HuH-7.5 (cell line): ENCODE measurements at places on chromosomes 2 and 18.
A peak's percentile ranks its signal among the peaks of the same experiment; 100 is the strongest.

GRCh38 chr2:171590116-171590515, 67.8 kb downstream of the CYBRD1 start:
- no peak for DNase-seq

GRCh38 chr18:73881396-73881917, 266.2 kb downstream of the FBXO15 start:
- DNase-seq = no peak

DNA sequence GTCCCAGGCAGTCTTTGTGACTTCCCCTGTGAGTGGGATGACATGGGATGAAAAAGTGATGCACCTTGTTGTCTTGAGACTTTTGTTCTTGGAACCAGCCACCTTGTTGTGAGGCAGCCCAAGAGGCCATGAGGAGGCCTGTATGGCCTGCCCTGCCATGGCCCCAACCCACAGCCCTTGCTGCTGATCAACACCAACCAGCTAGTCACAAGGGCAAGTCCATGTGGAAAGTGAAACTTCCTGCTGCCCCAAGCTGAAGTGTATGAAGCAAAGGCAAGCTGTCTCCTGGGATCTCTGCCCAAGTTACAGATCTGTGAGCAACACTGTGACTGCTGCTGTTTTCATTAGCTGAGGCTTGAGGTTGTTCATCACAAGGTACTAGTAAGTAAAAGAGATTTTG, 21.6 kb downstream of the TMEM18 start:
- DNase-seq = no peak

DNA sequence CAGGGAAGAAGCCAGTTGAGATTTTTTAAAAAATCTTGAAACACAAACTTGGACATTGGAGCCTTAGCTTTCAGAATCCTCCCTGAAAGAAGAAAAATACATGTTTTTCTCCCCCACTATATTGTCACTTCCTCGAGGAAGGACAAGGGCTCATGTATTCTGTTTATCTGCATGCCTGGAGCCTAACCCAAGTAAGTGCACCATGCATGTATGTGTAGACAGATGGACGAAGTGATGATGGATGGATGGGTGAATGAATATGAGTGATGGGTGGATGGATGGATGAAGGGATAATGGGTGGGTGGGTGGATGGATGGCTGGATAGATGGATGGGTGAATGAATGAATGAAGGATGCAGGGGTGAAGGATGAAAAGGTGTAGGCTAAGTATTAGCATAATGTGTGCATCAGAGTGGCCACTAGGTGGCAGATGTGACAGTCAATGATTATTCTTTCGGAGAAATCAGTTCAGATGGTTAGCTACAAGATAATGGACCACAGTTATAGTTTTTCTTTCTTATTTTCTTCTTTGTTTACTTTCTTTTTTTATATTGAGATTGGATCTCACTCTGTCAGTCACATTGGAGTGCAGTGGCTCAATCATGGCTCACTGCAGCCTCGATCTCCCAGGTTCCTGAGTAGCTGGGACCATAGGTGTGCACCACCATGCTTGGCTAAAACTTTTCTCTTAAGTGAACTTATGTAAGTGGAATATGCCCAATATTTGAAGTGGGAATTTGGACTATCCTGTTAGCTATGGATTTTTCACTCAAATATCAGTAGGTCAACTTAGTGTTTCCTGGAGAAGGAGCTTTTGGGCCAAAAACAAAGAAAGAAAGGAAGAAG, 18.5 kb upstream of the CCDC93 start:
- DNase-seq = peak; percentile 27

DNA sequence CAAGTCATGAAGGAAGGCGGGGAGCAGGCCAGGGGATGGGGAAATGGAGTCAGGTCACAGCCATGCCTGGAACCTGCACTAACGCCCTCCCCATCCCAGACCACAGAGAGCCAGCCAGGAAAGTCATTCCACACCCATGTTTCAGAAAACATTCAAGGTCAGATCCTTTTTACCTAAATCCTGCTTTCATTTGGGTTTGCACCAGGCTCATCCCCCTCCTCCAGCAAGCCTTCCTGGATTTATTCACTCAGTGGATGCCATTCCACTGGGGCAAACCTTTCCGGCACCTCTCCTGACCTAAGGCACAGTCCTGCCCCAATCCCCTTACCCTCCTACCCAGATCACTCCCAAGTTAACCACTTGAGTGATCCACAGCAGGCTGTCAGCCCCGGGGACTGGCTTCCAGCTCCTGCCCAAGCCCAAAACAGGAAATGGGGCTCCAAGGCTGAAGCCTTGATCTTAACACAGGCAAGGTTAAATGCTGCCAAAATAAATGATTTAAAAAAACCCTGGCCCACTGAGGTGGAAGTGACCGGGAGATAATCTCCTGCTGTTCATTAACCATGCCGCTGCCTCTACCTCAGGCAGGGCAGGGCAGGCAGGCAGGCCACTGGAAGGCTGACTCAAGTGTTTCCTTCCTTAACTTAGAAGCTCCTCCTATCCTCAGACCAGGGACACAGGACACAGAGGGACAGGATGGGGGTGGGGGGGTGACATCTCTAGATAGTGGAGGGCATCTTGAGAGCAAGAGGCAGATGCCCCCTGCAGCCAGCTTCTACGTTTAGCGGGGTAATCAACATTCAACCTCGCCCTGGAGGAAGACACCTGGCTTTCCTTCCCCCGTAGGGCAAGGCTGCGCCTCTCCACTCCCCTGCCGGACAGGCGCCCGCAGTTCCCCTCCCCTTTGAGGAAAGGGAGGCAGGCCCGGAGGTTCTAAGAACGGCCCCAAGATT, 1.4 kb downstream of the RAB11FIP5 start:
- no peak for DNase-seq

DNA sequence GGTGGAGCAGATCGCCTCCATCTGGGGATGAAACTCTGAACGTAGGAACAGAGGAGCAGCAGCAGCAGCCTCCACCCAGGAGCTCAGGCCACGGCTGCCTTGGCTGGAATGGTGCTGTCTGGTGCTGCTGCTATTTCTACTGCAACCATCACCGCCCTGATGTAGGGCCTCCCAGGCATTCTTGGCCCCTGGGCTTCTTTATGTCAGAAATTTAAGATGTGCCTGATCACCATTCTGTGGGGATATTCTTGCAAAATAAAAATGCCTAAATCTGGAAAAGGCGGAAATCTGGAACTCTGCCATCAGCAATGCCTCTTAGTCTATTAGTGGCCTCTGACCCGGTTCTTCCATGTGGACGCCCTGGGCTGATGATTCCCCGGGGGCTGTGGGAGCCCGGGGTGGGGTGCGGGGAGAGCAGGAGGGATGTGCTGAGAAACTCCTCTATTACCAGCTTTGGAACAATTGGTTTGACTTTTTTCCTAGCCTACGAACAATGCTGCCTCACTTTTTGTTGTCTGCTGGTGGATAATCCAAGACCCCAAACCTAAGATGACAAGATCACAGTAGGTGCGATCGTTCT, 47.2 kb downstream of the FAM124B start:
- no peak for DNase-seq

GRCh38 chr2:3243804-3244203, 133.8 kb downstream of the EIPR1 start:
- DNase-seq = no peak

GRCh38 chr18:55236150-55236931, 277.1 kb upstream of the CCDC68 start:
- DNase-seq = no peak

DNA sequence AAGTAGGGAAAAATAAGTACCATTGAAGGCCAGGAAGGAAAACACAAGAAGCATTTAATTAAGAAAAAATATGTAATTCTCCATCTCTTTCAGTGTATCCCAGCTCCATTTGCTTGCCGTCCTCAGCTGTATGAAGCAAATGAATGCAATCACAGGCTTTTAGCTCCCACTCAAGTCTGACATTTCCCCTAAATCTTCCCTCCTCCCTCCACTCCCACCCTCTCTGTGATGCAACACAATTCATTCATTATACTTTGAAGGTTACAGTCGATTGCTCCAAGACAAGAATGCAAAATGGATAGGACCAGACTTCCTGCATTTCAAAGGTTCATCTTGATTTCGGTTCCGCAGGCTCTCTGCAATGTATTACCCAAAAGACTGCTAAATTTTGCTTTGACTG, 172.7 kb upstream of the SERPINE2 start:
- no peak for DNase-seq

GRCh38 chr2:164706522-164706921, 85.2 kb upstream of the GRB14 start:
- no peak for DNase-seq

DNA sequence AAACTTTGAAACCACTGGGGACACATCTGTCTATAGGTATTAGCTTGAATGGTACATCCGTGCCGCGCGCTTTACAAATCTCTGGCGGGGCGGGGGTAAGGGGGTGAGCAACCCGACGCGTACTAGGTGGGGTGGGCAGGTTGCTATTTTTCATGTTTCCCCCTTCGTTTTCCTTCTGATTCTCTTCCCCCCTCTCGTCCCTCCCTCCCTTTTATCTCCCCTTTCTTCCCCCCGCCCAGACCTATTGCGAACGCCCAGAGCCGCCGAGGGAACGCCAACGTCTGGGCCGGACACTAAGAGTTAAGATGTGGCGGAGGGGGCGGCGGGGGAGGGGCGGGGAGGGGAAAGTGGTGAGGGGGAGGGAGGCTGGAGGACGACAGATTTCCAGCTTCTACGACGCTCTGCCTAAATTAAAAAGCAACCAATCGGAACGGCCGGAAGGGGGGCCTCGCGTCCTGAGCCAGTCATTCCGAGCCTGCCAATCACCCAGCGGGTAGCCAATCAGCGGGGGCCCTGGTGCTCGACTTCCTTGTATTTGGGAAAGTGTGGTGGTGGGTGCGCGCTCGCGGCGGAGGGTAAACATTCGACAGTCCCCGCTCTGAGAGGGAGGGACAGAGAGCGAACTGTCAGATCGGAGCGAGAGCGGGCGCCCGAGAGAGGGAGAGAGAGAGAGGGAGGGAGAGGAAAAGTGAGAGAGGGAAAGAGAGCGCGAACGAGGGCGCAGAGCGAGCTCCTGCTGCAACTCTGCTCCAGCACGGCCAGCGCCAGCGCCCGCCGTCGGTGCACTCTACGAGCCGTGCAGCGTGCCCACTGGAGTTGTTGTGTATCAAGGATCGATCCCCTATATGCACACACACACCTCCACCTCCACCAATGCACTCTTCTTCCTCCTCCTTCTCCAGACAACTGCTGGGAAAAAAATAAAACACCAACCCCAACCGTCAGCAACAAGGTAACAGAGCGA, at the start of gene POU3F3:
Gene POU3F3, plus strand, starts transcription at position 582 of the 964 bp plus-strand sequence. CDS start 1,396 bp downstream, outside the sequence.
- no peak for DNase-seq

DNA sequence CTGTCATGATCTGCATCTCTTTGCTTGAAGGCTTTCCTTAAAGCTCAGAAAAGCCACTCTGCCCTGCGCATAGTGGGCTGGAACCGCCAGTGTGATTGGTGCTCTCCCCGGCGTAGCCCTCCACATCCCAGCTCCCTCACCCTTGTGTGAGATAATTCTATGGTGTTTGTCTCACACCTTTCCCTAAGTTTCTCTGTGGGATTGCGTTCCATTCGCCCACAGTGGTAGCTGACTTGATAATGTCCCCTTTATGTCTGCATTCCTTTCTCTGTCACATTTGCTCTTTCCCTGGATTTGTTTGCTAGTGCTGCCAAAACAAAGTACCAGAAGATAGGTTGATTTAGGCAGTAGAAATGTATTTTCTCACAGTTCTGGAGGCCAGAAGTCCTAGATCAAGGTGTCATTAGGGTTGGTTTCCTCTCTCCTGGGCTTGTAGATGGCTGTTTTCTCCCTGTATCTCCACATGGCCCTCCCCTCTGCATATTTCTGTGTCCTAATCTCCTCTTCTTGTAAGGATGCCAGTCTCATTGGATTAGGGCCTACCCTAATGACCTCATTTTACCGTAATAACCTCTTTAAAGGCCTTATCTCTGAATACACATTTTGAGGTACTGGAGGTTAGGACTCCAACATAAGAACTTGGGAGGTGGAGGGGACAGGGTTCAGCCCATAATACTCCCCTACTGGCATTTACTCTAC, 7.4 kb upstream of the TMEM87B start:
- no peak for DNase-seq

DNA sequence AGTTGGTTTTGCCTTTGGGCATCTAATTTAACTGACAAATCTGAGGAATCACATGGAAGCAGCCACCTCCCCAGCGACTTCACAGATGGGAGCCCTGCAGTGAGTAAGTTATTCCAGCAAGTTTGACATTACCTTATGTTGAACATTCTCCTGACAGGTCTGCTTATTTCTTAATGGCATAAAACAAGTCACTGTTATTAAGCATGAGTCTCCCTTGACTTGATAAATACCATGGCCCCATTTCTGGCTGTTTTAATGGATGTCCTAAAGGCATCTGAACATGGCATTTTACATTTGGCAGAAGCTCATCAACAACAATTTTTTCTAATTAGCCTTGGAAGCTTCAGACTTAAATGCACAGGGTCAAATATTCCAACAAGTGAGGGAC, 92.6 kb upstream of the CREB1 start:
- no peak for DNase-seq

DNA sequence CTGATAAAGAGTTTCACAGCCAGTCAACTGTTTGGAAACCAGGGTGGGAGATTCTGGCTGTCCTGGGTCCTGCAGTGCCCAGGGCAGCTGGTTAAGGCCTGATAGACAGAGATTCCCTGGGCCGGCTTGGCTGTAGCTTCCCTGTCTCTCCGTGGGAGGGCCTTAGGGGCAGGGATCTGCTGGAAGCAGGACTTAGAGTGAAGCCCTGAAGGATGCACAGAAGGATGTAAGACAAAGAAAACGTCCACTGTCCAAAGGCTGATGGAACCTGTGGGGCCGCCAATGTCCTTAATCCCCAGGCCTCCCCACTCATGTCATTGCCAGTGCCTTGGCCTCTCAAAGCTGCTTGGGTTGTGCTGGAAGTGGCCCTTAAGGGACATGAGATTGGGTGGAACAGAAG, 33.0 kb downstream of the MROH2A start:
- no peak for DNase-seq

DNA sequence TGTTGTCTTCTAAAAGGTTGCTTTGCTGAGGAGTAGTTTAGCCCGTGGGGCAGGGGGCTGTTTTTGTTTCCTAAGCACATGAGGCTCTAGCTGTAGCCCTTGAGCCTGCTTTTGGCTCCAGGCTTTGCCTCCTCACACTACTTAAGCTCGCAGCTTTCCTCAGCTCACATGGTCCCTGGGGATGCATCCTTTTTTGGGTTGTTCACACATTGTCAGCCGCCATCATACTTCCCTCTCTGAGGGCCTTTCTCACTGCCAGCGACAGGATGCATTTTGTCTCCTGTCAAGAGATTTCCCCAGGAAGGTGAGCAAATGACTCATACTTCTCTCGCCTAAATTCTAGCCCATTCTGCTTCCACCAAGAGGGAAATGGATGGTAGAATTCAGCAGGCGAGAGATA, 279.5 kb upstream of the PKDCC start:
- no peak for DNase-seq

DNA sequence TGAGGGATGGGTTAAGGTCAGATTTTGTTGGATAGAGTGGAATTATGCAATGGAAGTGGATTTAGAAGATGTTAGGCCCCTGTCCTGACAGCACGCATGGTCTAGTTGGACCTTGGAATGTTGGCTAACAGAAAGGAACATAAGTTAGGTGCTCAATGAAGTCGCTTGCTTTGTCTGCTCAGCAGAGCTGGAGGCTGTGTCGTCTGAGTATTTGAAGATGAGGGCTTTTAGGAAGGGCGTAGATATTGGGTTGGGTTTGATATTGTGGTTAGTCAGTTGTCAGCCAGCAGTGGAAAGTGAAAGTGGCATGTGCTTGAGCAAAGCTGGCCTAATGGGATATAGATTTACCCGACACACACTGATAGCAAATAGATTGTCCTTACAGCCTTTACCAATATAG, 239.3 kb downstream of the PRKCE start:
- no peak for DNase-seq
